ENCODE measurements at places on chromosomes 5 and 9.

DNA sequence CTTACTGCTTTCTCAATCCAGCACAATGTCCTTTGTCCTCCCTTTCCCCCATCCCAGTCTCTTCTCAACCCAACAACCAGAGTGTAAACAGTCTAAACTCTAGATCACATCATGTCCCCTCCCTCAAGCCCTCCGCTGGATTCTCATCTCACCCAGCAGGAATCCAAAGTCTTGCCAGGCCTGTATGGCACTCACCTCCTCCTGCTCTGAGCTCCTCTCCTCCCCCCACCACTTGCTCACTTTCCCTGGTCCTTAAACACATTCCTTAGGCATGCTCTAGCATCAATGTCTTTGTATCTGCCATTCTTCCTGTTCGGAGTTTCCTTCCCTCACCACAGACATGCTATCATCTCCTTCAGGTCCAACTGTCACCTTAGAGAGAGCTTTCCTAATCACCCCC is 78.8 kb downstream of the NIPSNAP3B start:
- DNase-seq, result no peak

- peak; percentile 52 for DNase-seq
These were observed 78.3 kb upstream of the HSPA9 start for GRCh38 chr5:138653502-138653901.

- peak; percentile 47 for DNase-seq
These were observed 350.3 kb upstream of the RPS23 start for GRCh38 chr5:82628364-82628910.

DNA sequence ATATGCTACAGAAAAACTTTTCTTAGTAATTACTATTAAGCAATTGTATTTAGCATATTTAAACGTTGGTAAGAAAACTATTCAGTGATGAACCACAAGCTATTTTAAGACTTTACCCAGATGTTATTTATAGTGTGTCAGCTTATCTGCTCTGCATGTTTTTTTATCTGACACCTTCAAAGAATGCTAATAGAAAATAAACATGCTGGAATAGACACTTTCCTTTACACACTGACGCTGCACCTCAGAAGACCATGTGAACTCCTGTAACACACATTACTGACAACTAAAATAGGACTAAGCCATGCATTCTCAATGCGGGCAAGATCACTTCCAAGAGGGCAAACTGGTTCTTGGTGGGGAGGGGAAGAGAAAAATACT is 38.3 kb downstream of the FNIP1 start:
- DNase-seq, result no peak

DNA sequence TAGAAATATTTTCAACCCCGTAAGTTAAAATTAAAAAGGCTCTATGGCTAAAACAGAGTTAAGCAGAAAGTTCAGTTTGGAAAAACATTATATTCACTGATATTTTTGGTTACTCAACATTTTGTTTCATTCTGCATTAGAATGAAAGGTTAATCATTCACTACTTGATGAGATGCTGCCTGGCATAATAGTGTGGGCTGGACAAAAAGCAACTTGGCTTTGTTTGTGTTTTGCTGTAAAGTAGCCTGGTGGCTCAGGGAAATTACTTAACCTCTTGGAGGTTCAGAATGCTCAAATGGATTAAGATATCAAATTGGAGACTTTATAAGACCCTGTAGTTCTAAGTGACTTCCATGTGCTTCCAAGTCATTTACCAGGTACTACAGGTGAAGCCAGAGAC is 367.4 kb upstream of the TRPC7 start:
- no peak for DNase-seq

DNA sequence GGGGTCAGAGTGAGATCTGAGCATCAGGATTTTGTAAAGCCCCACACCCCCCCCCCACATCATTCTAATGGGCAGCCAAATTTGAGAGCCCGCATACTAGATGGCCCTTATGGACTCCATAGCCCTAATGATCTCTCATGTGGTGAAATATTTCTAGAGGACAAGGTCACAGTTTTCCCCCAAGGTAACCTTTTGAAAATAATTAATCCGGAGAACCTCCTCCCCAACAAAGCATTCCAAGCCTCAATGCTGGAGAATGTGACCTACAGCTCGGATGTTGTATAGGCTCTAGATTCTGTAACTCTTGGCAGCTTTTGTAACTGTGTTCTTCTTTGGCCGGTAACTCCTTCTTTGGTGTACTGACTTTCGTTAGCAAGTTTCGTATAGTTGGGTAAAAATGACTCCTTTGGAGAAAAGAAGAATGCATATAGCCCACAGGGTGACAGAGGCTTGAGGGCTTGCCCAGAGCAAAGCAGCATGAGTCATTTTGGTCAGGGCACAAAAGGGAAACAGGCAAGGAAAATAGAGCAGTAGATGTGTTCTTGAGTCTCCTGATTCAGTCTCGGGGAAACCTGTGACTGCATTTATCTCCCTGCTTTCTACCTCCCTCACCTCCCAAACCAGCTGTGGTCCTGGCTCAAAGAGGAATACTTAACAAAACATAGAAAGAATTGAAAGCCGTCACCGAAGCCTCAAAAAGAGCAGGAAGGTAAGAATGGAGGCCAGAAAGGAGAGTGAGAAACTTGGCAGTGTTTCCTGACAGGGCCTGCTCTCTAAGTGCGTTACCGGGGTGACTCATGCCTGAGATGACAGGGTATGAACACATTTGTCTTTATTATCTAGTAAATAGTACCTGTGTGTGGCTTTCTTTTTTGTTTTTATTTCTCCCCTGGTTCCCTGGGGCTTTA is 6.6 kb upstream of the XPA start:
- DNase-seq, result peak; percentile 87

DNA sequence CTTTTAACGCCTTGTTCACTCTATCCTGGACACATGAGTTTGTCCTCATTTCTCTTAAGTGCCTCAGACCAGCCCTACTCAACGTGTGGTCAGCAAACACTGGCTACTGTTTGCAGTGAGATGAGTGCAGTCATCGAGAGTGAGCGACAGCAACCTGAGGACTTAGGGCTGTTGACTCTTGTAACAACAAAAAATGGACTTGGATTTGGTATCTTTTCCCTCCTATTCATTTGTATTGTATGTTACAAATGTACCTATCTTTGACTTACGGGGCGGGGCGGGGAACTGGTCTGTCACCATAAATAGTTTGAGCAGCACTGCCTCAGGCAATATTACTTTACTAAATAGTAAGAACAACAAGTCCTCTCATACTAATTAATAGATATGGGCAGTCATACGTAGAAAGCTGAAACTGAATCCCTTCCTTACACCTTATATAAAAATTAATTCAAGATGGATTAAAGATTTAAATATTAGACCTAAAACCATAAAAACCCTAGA is 84.1 kb downstream of the TLE1 start:
- no peak for DNase-seq

DNA sequence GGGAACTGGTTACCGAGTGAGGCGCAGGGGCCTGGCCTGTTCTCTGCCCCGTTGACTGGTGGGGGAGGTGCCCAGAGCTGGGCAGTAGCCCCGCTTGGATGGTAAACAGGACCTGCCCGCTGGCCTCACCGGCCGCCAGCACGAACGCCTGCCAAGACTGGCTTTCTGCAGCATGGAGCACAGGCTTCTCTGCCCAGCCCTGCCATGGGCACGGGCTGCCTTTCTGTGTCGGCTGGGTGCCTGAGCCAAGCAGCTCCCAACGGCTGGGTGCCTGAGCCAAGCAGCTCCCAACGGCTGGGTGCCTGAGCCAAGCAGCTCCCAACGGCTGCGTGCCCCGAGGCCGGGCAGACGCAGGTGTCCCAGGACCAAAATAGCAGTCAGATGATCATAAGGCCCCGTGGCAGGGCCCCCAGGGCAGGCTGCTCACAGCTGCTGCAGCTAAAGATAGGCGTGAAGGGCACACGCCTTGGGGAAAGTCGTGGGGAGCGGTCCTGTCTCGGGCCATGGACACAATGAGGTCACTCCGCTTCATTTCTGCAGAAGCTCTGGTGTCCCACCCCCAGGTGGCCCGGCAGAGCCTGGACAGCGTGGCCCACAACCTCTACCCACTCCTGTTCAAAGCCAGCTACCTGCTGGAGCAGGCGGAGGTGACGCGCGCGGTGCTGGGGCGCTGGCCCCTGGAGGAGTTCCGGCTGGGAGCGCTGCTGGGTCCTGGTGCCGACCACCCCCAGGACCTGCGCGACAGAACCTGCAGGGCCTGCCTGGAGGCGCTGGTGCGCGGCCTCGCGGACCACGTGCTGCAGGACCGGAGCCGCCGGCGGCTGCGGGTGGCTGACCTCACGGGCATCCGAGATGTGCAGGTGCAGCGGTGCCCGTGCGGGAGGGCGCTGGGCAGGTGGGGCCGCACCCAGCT is at the start of gene LRRC14B:
Gene LRRC14B (plus strand): TSS at position 460 of the 913 bp plus-strand sequence. CDS start 44 bp downstream, at position 504.
- no peak for DNase-seq

GRCh38 chr9:132800038-132800648 is 77.9 kb downstream of the AK8 start:
- peak; percentile 86 for DNase-seq

DNA sequence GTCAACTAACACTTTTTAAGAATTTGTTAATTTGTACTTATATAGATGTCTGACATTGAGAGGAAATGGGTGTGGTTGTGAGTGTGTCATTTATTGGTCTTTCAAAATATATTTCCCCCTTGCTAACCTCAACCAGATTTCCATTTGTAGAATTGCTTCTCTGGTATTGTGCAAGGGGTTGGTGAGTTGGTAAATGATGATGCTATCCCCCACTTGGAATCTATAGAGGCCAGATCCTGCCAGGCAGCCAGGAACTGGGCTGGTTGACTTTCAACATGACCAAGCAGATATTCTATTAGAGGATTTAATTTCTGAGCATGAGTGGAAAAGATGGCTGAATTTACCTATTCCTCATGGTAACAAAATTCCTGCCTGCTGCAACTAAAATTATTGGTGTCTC is 306.6 kb upstream of the KIF2A start:
- no peak for DNase-seq

- no peak for DNase-seq
These were observed 5.9 kb downstream of the FAM193B start for GRCh38 chr5:177548495-177548894.

GRCh38 chr9:130635721-130636647 is 28.4 kb upstream of the PRDM12 start:
- no peak for DNase-seq

DNA sequence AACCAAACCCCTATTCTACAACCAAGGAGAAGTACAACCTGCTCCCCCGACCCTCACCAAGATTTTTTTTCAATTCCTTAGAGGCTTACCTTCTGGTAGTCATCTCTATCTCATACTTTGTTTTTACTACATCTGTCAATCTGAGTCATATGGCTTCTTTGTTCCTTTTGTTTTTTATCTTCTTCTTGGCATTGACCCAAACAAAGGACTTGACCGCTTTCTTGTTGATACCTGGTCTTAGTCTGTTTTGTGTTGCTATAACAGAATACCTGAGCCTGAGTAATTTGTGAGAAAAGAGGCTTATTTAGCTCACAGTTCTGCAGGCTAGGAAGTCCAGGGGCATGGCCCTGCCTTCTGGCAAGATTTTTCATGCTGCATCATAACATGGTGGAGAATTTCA is 352.7 kb downstream of the MLLT3 start:
- DNase-seq, result no peak

DNA sequence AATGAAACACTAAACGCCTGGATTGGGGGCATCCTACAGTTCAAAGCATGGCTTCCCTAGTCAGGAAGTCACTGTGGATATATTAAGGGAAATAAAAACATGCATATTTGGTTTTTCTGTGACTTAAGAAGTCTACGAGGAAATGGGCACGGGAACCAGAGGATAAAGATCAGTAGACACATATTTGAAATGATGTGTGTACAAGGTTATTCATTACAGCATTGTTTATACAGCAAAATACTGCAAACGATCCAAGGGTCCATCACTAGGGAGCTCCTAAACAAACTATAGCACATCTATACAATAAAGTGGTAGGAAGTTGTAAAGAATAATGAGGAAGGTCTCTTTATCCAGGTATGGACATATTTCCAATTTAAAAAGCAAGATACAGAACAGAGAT is 71.8 kb downstream of the EFNA5 start:
- DNase-seq, result no peak

- no peak for DNase-seq
These were observed 32.1 kb upstream of the SH3TC2 start for GRCh38 chr5:149094996-149095395.

DNA sequence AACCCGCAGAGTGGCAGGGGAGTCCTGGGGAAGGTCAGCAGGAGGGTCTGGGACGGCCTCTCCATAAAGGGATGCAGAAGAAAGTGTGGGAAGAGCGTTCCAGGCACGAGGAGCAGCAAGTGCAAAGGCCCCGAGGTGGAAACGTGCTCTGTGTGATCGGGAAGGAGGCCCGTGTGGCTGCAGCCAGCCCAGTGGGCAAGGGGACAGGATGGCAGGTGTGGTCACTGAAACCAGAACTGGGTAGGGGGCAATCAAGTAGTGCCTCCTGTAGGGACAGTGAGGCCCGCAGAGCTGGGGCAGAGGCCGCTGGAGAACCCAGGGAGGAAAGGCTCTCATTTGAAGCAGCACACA is 16.3 kb upstream of the LAMC3 start:
- no peak for DNase-seq

- no peak for DNase-seq
These were observed 65.5 kb upstream of the BARHL1 start for GRCh38 chr9:132516911-132517310.

- DNase-seq, result peak; percentile 27
These were observed 18.0 kb downstream of the SLC44A1 start for GRCh38 chr9:105262497-105262896.

- DNase-seq, result peak; percentile 20
These were observed 5.2 kb downstream of the PCSK1 start for GRCh38 chr5:96427824-96428223.

DNA sequence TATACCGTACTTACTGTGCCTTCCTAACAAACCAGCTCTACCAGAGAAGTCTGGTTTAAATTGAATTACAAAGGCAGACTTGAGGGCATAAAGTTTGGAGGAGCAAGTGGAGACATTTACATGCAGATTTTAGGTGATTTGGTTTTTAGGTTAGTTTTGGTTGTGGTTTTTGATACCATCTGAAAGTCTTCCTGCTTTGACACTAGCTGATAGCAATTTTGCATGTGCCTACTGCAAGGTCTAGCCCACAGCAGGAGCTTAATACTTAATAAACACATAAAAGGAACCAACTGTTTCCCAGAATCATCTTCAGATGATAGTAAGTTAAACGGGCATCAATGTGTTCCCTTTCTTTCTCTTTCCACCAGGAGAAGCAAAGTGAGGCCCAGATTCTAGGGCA is 3.4 kb upstream of the ESM1 start:
- DNase-seq, result no peak

DNA sequence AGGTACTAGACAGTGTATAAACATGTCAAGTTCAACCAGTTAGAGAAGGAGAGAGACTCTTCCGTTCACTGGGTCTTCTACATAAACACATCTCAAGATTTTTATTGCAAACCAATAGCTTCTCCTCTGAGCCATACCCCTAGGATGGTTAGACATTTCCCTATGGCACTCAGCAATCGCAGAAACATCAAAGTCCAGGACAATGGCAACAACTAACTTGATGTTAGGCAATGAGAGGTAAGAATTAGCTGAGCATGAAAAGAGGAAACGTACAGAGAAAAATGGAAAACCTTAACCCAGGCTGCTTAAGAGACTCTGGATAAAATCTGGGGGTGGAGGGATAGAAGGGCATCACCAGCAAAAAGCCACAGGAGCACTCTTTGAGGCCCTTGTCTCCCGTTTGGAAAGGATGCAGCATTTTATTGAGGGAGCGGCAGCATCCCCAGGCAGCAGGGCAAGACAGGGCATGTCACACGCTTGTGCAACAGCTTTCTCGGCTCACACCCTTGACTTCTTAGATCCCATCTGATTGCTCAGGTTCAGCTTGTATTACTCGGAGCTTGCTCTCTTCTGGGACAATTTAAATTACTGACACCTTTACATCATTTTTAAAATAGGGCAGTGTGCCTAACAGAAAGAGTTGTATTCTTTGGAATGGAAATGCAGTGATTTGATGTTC is 8.6 kb upstream of the PSAT1 start:
- no peak for DNase-seq
